ENCODE measurements at places on chromosomes 5 and 9.
A peak's percentile ranks its signal among the peaks of the same experiment; 100 is the strongest.

- no peak for DNase-seq
Observed at GRCh38 chr9:110101531-110102161, 106.3 kb downstream of the C9orf152 start.

GRCh38 chr9:7579351-7579750 lies 220.2 kb downstream of the DMAC1 start:
- no peak for DNase-seq

GRCh38 chr5:80738466-80738865 lies 83.7 kb upstream of the DHFR start:
- DNase-seq = no peak

- no peak for DNase-seq
Observed at GRCh38 chr9:108521063-108521590, 334.7 kb downstream of the ACTL7B start.

DNA sequence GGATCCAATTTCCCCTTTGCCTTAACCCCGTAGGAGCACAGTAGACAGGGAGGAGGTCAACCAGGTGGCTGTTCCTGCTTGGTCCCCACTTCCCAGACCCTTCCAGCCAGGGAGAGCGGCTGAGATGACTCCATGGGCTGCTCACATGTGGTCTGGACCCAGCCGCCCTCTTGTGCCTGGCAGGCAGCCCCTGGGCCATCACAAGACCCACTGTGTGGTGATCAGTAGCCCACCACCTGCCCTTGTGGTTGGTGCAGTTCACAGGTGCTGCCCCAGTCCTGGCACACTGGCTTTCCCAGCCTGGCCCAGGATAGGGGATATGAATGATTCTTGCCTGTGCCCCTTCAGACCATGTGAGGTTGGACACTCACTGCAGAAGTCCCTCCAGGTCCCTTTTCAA lies 1556.7 kb downstream of the FOXD4L5 start:
- no peak for DNase-seq

DNA sequence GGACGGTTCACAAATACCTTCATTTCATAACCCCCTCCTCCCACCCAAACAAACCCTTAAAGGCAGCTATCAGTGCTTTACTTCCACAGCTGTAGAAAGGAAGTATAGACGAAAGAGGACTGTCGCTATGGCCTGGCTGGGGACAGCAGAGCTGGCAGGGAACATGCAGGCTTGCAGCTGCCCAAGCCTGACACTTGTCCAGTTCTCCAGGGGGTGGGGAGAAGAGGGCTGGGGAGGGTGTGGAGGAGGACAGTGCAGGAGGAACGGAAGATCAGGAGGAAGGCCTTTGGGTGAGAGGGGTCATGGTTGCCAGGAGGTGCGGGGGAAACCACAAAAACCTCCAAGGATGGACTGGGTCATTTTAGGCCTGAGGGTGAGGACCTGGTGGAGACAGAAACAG lies 25.9 kb downstream of the ARPC5L start:
- DNase-seq = no peak

GRCh38 chr5:4018007-4018406 lies 422.4 kb downstream of the IRX1 start:
- DNase-seq = no peak

GRCh38 chr9:31671011-31671410 lies 713.4 kb upstream of the ACO1 start:
- no peak for DNase-seq

GRCh38 chr5:76476474-76477038 lies 73.5 kb downstream of the IQGAP2 start:
- DNase-seq = no peak

- no peak for DNase-seq
Observed at GRCh38 chr5:125290935-125291334, 544.5 kb upstream of the ZNF608 start.

DNA sequence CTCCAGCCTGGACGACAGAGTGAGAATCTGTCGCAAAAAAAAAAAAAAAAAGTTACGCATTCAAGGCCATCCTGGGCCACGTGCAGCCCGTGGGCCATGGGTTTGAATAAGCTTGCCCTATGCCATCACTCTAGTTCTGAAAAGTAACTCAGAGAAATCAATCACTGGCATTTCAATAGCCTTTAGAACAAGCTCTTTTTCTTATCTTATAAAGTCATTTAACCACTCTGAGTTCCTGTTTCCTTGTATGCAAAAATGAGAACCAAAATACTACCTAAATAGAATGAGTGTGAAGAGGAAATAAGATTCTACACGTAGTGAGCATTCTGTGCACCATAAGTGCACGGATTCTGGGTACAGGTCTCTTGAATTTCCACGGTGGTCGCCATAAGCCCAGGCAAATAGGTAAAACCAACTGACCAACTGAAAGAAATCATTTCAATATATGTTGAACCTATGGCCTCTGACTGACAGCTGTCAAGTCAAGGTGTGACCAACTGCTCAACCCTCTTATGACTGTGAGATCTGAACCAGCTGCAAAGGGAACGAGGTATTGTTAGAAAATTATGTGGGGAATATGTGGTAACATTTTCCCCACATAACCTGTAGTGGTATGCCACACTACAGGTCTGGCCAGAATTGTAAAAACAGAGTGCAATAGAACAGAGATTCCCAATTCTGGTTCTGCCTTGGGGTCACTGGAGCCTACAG lies 143.9 kb upstream of the LHFPL2 start:
- no peak for DNase-seq

DNA sequence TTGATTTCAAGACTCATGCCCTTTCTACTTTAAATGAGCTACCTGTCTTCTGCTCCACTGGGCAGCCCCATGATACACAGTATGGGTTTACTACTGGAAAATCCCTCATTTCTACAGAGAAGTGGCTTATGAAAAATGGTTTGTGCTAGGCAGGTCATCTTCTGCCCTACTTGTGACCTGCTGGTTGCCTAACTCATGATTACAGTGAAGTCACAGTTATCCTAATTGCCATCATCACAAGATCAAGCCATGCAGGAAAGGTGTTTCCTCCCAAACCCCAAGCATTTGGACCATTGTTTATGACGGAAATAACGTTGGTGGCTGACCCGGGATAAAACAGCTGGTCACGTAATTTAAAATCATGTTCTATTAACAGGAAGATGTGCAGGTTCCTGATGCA lies 330.6 kb downstream of the ACTL7B start:
- DNase-seq = no peak

DNA sequence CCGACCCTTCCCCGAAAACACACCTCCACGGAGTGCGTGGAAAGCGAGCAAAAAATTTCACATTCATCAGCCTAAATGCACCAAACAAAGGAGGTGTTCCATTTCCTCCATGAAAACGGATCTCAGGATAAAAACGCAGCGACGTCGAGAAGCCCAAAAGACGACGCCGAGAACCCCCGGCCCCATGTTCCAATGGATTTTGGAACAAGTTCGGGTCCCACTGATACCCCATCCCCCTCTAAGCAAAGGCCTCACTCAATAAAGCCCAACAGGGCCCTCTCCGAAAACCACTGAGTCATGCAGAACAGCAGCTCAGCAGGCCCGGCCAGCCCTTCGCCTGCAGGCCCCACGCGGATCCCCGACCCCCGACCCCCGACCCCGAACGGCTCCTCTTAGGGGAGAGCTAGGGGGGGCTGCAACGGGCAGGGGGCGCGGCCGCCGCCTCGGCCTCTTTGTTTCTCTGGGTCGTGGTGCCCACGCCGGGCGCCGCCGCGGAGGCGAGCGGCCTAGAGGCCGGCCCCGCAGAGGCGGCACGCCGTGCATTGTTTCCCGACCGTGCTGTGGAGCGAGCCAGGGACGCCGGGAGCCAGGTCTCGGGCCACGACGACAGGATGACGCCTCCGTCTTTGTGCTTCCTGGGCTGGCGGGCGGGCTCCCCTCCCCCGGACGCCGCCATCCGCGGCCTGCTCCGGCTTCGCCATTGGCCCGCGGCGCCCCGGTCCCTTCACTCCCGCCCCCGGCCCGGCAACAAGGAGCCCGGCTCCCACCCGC lies 915 bp downstream of the ZFAND5 start:
- DNase-seq = no peak

DNA sequence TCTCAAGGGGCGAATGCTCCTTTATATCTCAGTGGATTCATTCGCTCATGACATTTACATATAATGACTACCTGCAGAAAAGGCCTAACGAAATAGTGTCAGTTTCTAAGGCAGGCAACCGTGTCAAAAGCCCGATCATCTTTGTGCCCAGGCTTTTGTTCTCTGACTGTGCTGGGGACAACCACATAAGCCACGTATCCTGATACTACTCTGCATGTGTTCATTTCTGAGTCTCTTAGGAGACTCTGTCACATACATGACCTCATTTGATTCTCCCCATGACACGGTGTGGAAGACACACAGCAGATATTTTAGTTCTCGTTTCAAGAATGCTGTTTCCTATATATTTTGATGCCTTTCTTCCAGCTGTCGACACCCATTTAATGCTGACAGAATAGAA lies 598.5 kb downstream of the BNC2 start:
- no peak for DNase-seq

DNA sequence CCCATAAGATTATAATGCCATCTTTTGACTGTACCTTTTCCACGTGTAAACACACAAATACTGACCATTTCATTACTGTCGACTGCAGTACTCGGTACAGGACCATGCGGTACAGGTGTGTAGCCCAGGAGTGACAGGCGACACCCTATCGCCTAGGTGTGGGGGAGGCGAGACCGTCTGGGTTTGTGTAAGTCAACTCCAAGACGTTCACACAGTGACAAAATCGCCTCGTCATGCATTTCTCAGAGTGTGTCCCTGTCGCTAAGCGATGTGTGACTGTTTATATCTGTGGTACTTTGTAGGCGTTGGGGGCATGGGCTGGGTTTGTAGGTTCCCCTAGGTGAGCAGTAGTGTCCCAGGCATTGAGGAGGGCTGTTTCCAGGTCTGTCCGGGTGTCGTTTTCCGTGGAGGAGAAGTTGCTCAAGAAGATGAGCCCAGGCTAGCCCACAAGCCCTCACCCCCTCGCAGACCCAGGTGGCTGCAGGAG lies 20.3 kb downstream of the NEK6 start:
- no peak for DNase-seq

DNA sequence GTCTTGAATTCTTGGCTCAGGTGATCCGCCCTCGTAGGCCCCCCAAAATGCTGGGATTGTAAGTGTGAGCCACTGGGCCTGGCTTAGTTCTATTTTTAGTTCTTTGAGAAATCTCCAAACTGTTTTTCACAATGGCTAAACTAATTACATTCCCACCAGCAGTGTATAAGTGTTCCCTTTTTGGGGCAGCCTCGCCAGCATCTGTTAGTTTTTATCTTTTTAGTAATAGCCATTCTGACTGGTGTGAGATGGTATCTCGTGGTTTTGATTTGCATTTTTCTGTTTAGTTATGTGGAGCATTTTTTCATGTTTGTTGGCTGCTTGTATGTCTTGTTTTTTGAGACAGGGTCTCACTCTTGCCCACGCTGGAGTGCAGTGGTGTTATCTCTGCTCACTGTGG lies 28.2 kb downstream of the CNOT6 start:
- no peak for DNase-seq

DNA sequence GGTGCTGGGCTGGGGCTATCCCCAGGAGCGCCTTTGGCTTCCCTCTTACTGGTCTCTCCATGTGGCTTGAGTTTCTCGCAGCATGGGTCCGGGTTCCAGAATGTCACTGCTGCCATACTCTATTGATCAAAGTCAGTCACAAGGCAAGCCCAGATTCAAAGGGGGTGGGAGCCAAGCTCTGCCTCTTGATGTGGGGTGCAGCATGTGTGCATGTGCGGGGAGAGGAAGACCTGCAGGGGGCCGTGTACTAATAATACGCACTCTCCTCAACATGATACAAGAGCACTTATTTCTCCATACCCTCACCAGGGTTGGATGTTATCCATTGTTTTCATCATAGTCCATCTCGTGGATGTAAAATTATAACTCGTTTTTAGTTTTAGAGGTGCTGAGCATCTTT lies 81.2 kb downstream of the NDFIP1 start:
- no peak for DNase-seq

DNA sequence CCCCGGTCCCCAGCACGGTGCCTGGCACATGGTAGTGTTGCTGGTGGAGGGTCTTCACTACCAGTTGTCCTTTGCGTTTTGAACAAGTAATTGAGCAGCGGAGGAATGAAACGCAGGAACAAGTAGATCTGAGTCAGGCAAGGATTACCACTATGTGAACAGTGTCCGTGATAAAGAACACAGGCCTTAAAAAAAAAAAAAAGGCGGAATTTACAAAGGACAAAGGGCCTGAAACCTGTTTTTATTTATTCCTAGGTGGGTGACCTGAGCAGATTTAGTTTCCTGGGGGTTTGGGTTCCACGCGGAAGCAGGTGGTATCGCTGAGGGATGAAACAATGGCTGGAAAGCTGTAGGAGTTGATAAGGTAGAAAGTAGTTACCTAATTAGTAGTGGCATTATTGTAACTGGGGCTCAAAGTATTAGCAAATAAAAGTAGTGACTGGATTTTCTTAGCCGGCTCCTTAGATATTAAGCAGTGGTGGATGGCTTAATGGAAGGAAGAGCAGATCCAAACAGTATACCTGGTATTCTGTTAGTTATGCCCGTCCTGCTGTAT lies 1.1 kb downstream of the RUSC2 start:
- DNase-seq = no peak

GRCh38 chr5:169960659-169961058 lies 19.6 kb downstream of the INSYN2B start:
- DNase-seq = no peak

GRCh38 chr5:6399980-6400910 lies 21.9 kb upstream of the MED10 start:
- DNase-seq = peak; percentile 25

DNA sequence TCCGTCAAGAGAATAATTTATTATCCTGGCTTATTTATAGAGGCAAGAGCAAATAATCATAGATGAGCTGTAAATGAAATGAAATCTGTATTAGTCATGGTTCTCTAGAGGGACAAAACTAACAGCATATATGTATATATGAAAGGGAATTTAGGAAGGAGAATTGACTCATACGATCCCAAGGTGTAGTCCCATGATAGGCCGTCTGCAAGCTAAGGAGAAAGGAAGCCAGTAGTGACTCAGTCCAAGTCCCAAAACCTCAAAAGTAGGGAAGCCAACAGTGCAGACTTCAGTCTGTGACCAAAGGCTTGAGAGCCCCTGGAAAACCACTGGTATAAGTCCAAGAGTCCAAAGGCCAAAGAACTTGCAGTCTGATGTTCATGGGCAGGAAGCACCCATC lies 515.9 kb upstream of the CYLC2 start:
- no peak for DNase-seq

GRCh38 chr5:32507738-32508434 lies 63.3 kb upstream of the ZFR start:
- DNase-seq = peak; percentile 86

DNA sequence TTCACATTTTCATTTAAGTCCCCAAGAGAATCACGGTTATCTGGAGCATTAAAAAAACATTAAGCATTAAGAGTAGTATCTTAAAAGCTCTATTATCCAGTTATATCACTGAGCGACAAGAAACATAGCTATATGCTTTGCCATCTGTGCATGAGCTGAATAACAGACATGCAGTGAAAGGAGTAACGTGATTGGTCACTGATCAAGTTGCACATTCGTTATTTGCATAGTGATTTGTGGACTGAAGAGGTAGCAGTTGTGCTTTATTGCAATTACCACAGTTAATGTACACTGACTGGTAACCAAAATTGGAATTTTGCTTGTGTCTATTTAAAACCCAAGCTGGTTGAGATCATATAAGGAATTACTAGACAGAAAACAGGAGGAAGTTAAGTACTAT lies 107.4 kb downstream of the MCTP1 start:
- no peak for DNase-seq
